ENCODE measurements at places on chromosomes 1 and 21.
A peak's percentile ranks its signal among the peaks of the same experiment; 100 is the strongest.

DNA sequence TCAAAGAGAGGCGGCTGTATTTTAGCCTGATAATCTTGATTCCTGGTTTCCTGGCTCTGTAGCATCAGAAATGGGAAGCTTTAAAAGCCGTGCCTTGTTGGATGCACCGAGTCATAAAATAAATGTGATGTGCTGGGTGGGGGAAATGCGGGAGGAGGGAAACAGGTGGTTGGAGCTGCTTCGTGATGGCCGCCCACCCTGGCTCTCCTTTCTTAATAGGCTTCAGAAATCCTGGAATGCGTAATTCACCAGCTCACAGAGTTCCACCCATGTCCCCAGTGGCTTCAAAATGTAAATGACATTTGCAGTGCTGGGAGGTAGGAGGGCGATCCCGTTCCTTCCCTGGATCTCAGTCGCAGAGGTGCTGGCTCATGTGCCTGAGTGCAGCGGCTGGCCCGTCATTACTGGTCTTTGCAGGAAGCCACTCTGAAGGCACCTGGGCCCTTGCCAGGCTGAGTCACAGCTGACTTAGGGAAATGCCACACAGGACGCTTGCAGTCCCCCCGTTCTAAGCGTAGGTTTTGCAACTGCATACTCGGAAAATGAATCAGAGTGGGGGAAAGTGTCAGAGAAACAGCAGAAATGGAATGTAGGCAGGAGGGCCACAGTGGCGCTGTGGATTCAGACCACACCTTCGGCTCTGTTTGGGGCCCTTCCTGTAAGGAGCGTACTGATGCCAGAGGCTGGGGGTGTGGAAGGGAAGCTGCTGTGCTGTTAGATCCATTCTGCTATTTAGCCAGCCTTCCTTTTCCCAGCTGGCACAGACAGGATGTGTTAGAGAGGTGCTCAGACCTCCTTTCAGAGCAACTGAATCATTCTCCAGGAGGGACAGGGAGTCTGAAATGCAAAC lies 37.6 kb downstream of the GALNT2 start:
- peak; percentile 89 for DNase-seq

DNA sequence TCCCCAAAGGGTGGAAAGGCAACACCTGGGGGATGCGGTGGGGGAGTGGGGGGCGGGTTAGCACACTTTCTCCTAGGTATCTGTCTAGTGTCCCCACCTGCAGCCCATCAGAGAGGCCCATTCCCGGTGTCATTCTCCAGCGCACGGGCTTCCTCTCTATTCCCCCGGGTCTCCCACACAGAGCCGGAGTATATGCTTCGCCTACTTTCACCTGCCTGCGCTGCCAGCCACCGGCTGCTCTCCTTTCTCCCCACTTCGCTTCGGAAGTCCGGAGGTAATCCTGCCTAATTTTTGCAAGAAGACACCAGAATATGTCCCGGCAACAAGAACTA lies 852 bp downstream of the RGS7 start:
- DNase-seq = no peak

DNA sequence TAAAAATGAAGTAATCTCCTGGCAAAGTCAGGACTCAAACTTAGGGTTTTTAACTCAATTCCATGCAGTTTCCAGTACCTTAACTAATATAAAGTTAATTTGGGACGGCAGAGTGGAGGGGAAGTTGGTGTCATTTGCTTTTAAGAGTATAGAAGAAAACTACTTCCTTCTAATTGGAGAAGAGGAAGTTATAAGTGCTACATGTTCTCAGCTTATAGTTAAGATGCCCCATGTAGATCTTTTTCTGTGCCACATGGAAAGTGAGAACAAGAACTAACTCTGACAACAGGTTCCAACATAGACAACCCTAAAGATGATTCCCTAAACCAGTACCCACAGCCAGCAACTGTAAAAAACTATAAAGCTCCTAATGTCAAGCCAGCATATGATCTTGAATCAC lies 11.5 kb downstream of the RRAGC start:
- no peak for DNase-seq

DNA sequence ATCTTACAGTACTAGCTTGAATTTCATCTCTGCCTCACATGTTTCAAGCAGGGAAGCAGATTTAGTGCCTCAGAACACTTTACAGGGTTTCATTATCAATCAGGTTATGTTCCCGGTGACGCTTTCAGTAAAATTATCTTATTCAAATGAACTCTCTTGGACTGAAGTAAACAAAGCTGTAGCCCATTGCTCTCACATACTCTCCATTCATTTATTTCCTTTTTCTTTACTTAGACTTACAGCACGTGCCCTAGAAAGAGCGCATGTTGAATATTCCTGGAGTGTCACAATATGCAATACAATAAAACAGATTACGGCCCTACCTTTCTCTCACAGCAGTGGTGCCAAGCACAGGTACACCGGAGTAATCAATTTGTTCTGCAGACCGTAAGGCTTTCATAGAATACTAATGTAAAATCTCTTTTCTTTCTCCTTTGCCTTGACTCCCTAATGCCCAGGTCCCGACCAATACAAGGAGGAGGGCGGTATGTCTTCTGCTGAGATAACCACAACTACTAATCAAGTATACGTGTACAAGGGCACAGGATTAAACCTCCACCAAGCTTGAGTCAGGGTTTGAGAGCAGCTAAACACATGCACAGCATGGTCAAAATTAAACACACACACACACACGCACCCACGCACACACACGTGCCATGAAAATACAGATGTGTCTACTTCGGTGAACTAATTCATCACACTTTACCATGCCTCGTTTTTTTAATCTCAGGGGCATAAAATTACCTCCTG lies 62.8 kb downstream of the NRIP1 start:
- no peak for DNase-seq

DNA sequence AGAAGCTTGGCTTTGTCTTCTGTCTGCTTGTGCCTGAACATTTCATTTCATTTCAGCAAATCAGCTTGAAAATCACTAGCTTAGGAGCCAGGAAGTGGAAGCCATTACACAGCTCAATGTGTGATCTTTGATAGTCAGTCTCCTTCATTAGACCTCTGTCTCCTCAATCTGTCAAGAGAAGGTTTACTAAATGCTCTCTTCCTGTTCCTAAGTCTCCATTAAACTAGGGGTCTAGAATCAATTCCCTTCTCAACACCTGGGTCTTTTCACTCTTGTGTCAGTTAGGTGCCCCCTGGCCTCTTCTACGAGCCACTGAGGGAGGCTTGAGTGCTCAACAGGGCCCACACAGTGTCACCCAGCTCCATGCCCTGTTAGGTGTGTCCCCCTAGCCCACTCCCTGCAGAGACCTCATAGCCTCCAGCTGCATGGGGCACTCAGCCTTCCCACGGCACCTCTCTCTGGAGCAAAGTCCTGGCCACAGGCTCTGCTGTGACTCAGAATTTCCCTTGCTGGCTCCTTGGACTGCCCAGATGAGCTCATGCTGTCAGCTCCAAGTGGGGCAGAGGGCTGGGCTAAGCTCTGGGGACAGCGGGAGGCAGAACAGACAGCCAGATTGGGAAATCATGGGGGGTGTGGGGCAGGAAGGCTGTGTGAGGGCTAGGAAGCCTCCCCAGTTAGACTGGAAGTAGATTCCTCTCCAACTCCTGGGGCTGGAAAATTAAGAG lies 115.7 kb upstream of the IPO9 start:
- peak; percentile 71 for DNase-seq

DNA sequence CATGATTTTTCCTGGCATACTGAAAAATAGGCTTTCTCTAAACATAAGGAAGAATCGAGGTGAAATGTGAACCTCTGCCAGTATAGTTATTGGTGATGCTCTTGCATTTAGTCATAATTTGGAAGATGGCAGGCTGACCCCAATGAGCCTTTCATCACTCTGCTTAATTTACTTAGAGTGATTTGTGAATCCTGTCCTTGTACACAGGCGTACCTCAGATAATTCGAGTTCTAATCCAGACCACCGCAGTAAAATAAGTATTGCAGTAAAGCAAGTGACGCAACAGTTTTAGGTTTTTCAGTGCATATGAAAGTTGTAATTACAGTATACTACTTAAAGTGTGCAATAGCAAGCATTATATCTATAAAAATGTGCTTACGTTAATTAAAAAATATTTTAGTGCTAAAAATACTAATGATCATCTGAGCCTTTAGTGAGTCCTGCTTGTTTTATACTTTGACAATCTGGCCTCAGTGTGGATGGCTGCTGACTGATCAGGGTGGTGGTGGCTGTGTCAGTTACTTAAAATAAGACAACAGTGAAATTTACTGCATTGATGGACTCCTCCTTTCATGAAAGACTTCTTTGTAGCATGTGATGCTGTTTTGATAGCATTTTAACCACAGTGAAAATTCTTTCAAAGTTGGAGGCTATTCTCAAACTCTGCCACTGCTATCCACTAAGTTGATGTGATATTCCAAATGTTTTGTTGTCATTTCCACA lies 1.7 kb downstream of the PKNOX1 start:
- DNase-seq = no peak

GRCh38 chr1:247043406-247043805 lies 35.2 kb downstream of the ZNF670 start:
- no peak for DNase-seq

- no peak for DNase-seq
These were observed 5.5 kb downstream of the KIF26B start for GRCh38 chr1:245160288-245160687.

- DNase-seq = no peak
These were observed 1.5 kb downstream of the L1TD1 start for GRCh38 chr1:62196086-62196690.

DNA sequence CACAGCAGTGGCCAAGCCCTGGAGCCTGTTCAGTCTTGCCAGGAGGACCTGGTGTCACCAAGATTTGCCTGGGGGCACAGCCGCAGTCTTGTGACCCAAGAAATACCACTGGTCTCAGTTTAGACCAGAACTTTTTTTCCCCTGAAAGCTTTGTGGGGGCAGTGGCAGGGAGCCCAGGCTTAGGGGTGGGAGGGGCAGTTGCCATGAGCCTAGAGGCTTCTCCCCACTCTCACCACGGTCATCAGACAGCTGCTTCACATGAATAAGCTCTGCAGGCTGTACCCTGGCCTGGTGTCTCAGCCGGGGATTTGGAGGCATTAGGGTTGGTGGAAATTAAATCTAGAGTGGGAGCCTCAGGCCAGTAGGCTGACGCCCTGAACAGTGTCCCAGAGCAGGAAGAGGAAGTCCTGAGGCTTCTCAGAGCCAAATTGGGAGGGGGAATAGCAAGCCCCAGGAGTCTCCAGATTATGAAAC lies 73.7 kb downstream of the SLC16A1 start:
- DNase-seq = no peak

DNA sequence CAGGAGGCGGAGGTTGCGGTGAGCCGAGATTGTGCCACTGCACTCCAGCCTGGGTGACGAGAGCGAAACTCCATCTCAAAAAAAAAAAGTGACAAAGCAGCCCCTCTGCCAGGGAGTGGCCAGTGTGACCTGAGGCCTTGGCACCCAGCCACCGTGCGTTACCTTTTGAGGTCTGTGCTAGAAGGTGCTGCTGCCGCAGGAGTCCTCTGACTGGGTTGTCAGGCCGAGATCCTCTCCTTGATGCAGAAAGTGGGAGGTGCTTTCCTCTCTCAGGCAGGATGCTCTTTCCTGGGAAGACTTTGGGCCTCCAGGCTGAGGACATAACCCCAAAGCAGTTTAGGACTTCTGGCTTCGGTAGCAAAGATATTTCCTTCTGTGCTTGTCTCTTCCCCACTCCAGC lies 280.5 kb upstream of the VAMP3 start:
- no peak for DNase-seq

GRCh38 chr1:37471345-37472231 lies 2.8 kb upstream of the ZC3H12A start:
- peak; percentile 71 for DNase-seq

- DNase-seq = no peak
These were observed 563 bp downstream of the QSOX1 start for GRCh38 chr1:180155182-180155682.

- DNase-seq = no peak
These were observed 177.7 kb downstream of the DPYD start for GRCh38 chr1:97743129-97743528.

DNA sequence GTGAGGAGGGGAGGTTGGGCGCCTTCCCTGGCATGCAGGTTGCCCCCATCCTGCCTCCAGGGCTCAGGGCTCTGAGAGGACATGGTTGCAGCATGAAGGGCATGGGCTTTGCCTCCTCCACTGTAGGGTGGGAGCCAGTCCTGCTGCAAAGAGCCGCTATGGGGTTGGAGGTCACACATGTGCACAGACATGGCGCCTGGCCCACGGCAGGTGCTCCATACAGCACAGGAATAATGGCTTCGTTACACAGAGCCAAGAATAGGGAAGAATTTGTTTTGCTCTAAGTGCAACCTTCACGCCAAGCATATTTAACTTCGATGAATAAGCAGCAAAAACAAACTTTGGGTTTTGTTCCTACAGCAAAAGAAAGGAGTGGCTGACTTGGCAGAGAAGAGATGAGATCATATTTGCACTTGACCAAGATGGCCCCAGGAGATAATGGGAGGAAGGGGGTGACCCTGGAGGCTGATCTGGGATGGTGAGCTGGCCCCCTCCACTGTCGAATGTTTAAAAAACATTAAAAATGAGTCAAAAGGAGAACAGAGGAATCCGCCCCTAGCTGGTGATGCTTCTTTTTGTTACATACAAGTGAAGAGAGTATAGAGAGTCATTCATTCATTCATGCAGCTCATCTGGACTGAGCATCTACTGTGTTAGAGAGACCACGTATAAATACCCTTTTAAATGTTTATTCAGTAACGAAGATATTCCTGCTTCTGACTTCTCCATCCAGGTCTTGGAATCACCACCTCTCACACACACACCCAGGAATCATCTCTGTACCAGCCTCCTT lies 12.4 kb upstream of the C2CD2 start:
- no peak for DNase-seq

- DNase-seq = no peak
These were observed 308.8 kb downstream of the SMYD3 start for GRCh38 chr1:246198115-246198816.

- DNase-seq = no peak
These were observed 139.1 kb downstream of the KAZN start for GRCh38 chr1:14737561-14738094.

DNA sequence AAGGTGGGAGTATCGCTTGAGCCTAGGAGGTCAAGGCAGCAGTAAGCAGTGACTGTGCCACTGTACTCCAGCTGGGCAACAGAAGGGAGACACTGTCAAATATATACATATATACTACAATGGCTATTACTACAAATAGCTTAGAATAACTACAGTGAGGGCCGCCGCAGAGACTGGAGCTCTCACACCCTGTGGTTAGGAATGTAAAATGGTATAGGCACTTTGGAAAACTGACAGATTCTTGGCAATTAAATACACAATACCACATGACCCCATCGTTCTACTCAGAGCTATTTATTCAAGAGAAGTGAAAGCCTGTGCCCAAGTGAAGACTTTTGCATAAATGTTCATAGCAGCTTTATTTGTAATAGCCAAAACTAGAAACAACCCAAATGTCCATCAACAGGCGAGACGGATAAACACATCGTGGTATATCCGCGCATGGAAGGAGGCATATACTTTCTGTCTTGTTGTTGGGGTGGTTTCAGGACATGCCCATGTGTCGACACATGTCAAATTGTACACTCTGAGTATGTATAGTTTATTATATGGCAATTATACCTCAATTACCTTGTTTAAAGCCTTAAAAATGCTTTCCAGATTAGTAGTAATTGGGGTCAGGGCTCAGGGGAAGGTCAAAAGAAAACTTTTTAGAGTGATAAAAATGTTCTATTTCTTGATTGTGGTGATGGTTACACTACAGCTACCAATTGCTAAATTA lies 123.4 kb downstream of the RIPK4 start:
- no peak for DNase-seq

- no peak for DNase-seq
These were observed 7.3 kb downstream of the KRTAP22-2 start for GRCh38 chr21:30582870-30583269.

Measured in occipital lobe (tissue), 3 donors.